NCI-H2081 treated with DMSO at 0.1 percent for 48 hours (cell line): ENCODE measurements at places on chromosomes 2 and 18.

DNA sequence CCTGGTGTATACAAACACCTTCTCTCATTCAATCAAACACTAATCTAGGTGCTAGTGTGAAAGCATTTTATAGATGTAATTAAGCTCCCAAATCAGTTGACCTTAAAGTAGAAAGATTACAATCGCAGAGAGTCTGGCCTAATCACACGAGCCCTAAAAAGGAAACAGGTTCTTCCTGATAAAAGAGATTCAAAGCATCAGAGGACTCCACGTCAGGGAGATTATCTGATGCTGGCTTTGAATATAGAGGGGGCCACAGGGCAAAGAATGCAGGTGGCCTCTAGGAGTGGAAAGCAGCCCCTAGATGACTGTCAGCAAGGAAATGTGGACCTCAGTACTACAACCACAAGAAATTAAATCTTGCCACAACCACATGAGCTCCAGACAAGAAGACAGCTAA is 28.2 kb upstream of the ZC3H15 start:
- no peak for DNase-seq

DNA sequence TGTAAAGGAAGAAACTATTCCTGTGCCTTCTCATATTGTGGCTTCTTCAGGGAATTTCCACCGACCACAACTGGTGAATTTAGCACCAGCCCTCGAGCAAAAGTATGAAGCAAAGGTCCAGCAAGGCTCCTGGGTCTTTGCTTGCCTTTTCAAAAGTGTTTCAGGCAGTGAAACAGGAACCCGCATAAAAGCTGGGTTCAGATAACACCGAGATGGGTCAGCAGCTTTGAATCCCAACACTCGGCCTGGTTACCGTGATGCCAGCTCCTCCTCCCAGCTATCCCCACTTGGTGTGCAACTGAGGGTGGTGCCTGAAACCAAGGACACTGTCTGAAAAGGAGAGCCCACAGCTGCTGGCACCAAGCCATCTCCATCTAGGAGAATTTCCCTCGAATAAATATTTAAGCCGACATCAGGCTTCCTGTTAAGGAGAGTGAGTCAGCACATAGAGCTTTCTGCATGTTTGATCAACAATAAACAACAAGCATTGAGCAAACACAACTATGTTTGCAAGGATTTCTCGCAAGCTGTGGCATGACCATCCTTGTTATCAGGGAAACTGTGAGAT is 69.5 kb downstream of the ANTXR1 start:
- DNase-seq, result no peak

GRCh38 chr2:66240286-66240685 is 194.6 kb upstream of the MEIS1 start:
- no peak for DNase-seq

DNA sequence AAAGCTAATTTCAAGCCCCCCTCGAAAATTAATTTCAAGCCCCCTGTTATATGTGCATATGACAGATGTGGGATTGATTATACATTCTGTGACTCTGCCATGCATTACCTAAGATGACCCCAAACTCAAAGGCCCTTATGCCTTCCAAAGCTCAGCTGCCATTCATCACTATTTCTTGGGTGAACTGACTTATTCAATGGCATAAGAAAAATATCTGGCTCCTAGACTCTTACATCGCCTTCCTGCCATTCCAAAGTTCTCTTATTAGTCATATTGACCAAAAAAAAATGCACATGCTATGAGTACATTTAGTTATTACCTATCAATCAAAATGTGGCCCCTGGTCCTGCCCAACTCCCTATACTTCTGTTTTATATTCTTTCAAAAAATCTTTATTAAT is 291.8 kb upstream of the CHAC2 start:
- DNase-seq, result no peak

DNA sequence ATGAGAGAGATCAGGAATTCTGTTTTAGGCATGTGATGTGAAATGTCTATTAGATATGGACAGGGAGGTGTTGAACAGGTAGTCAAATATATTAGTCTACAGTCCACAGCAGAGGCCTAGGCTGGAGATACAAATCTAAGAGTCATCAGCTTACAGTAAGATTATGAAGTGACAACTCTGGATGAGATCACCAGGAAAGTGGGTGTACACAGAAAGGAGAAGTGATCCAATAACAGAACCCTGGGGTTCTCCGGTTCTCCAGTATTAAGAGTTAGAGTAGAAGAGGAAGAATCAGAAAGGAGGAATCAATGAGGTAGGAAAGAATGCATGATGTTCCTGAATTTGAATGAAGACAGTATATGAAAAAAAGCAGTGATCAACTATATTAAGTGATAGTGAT is 362.3 kb downstream of the FIGN start:
- DNase-seq, result no peak

DNA sequence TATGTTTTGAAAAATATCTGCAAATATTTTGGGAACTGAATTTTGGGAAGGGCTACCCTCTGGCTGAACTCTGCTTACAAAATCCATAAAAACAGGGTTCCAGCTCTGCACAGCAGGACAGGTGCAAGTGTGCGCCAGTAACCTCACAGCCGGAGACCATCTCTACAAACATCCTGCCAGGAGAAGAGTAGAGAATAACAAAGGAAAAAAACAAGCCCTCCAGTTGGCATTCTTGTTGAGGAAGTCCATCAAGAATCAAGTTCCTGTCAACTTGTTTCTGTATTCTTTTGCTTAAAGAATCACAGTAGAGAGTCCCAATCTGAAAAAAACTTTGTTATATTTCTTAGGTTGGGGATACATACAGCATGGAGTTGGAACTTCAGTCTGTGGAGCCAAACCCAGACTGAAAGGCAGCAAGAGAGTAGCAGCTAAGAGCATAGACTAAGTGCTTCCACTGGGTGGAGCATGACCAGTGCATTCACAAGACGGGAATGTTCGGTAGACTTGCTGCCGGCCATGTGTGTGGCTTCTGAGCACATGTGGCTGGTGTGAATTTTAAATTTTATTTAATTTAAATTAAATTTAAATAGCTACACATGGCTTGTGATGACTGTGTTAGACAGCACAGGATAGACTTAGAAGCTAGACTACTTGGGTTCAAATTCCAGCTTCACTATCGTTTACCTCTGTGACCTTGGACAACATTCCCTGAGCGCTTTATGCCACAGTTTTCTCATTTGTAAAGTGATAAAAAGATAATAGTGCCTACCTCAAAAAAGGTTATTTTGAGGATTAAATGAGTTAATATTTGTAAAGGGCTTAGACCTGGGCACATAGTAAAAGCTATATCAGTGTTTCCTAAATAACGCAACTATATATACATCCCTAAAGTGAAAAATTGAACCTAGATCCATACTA is 41.9 kb downstream of the SPTBN1 start:
- DNase-seq, result no peak

DNA sequence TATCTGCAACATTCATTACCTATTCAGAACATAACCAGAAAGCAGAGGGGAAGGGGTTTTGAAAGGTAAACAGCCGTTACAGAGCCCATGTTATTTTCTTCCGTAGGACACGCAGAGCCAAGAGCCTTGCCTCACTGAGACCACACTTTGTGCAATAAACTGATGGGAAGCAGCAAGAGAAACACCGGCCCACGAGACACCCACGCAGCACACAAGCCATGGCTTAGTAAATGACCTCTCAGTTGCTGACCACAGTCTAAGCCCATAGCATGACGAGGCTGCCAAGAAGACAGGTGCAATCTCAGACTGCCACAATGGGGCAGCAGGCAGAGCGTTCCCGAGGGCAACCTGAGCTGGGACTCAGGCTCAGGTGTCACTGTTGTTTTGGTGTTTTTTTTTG is 59.6 kb downstream of the CABYR start:
- no peak for DNase-seq
